ENCODE measurements at places on chromosomes 7 and 10. TPM values are rescaled to one million over a fixed set of nuclear protein-coding genes. Genes with fewer than 3 reads are reported as not detected.

Gene DRGX
- not detected for total RNA-seq

Gene WNT8B
- total RNA-seq, result not detected

Gene FAM25C
- total RNA-seq, result not detected

DNA sequence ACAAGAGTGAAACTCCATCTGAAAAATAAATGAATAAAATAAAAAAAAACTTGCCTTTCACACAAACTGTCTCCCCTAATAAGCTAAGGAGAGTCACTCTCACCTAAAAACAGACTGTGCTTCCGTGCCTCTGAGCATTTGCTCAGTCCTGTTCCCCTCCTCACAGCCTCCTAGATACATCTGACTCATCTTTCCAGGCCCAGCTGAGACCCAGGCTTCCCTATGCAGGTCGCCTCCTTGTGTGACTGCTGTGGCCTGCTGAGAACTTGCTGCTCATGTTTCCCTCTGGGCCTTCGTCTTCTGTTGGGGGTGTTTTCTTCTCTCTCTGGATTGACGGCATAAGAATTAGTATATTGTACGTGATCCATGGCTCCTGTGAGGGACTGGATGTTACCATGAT, 777.7 kb downstream of the LRMDA start:
- DNase-seq, result no peak

GRCh38 chr10:50453940-50454339, 169.8 kb downstream of the SGMS1 start:
- no peak for DNase-seq

GRCh38 chr10:63965846-63966245, 444.6 kb downstream of the REEP3 start:
- DNase-seq, result no peak
